ENCODE measurements at places on chromosomes 5 and 9. TPM values are rescaled to one million over a fixed set of nuclear protein-coding genes. Genes with fewer than 3 reads are reported as not detected.

Gene AJM1
- 4.6 TPM for total RNA-seq

Gene EGFLAM
- total RNA-seq, result 0.47 TPM

Gene IL5
- total RNA-seq, result 0.47 TPM

Gene PCDHA11
- total RNA-seq, result 0.07 TPM

Gene ANKRD18A
- 13.7 TPM for total RNA-seq

Gene HRH2
- 0.49 TPM for total RNA-seq

Gene PCDHGA10
- 0.02 TPM for total RNA-seq

Gene MYOT
- 0.21 TPM for total RNA-seq

Gene PCDHB11
- not detected for total RNA-seq

Gene STKLD1
- total RNA-seq, result 0.73 TPM

Gene SYK
- total RNA-seq, result 0.02 TPM

Gene LEAP2
- 0.52 TPM for total RNA-seq
